ENCODE measurements at places on chromosomes 5 and 9. TPM values are rescaled to one million over a fixed set of nuclear protein-coding genes. Genes with fewer than 3 reads are reported as not detected.

DNA sequence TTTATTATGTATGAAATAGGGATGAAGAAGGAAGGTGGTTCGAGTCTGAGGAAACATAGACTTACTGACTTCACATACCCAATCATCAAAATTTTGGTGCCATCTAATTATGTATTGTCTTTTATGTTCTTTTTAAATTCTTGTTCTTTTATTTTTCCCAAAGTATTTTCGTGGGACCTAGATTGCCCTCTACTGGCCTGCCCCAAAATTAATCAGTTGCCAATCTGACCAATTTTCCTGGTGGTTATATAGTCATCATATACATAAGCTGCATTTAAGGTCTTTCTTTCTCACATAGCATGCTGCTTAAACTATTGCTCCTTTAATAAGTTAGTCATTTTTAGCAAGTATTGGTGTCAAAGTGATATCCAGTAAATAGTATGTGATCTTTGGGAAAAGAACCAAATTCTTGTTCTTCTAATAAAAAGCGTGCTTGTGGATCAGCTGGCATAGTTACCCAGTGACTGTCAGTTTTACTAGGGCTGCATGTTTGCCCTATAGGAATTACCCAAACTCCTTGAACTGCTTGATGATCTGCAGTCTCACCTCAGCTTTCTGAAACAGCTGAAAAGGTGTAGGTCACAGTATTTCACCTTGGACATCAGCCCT, 223.5 kb downstream of the SH3GL2 start:
- no peak for DNase-seq
- H3K4me3 ChIP-seq = no peak overlapping the region
- no peak overlapping the region for H3K27ac ChIP-seq
- no peaks in the 10 kb centered on the region for H3K36me3 ChIP-seq
- H3K27me3 ChIP-seq = no peaks in the 10 kb centered on the region

DNA sequence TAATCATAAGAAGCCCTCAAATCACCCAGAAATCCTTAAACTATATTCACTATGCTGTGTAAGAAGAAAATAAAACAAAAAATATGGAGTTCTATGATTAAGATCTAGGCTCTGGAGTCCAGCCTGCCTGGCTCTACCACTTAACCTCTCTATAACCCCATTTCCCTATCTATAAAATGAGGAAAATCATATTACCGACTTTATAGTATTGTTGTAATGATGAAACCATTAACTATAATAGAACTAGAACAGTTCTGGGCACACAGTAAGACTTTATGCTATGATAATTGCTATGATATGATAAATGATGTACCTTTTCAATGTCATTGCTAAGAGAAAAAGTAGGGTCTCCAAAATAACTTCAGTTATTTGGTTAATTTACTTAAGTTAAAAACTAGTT, 40.3 kb downstream of the MPDZ start:
- no peaks in the 10 kb centered on the region for H3K4me1 ChIP-seq
- no peaks in the 10 kb centered on the region for H3K27me3 ChIP-seq
- no peak overlapping the region for H3K4me3 ChIP-seq
- H3K27ac ChIP-seq = no peak overlapping the region

GRCh38 chr9:112012026-112012902, 115.7 kb downstream of the UGCG start:
- no peaks in the 10 kb centered on the region for H3K36me3 ChIP-seq
- no peak overlapping the region for H3K27ac ChIP-seq
- H3K4me3 ChIP-seq = no peak overlapping the region
- no peaks in the 10 kb centered on the region for H3K4me1 ChIP-seq

DNA sequence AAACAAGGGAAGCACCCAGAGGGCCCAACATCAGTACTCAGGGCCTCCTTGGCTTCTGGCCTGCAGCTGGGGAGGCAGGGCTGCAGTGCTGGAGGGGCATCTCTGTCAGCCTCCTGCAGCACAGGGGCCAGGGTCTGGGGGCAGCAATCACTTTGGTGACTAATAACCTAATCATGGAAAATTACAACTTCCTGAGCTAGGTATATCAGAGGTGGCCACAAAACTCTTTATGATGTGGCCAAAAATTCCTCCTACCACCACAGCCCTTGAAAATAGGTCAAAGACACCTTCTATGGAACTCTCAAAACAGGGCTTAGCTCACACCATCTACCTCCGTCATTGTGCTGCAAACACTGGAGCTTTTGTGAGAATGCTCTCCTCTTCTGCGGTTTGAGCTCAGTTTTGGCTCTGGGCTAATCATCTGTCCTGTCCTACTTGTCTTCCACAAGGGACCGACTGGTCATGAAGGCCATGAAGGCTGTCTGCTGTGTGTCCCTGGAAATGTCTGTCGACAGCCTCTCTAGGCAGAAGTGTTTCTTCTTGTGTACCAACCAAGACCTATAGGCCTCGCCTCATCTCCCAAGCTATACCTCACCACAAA, 28.6 kb downstream of the CSF2 start:
- H3K27ac ChIP-seq = no peak overlapping the region
- no peaks in the 10 kb centered on the region for H3K36me3 ChIP-seq
- no peaks in the 10 kb centered on the region for H3K4me1 ChIP-seq
- no peaks in the 10 kb centered on the region for H3K27me3 ChIP-seq

DNA sequence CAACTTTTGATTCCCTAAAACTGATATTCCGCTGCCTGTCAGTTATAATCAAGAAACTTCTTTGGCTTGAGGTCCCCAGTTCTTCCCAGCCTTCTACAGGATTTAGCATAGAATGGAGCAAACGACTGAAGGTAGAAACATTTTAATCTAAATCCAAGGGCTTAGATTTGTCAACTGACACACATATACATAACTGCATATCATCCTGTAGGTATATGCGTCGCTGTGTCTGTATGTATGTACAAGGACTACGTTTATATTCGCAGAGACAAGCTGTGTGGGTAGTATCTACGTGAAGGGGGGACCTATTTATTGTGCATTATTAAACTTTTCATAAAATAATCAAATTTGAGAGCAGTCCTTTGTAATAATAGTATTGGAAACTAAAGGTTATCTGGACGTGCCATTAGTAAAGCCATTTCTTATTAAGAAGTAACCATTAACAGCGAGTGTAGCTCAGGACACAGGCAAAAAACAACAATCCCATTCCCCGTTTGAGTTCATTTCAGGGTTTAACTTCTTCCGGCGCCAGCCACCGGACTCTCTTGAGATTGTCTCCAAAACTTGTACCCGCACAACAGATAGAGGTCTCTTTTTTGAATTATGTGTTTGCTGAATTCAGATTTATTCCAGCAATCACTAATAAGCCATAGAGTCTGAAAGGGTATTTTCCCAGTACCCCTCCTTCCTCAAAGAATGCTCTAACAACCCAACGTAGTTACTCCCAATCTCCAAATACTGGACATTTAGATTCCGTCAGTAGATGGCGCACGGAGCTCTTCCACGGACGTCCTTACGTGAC, 2.1 kb upstream of the MLLT3 start:
- peaks cover 31% of the 10 kb centered on the region for H3K27me3 ChIP-seq
- H3K4me1 ChIP-seq = peaks cover 3% of the 10 kb centered on the region
- H3K36me3 ChIP-seq = no peaks in the 10 kb centered on the region

Gene TPPP
- total RNA-seq = 0.48 TPM

Gene GNE
- 6.3 TPM for total RNA-seq

Gene SKP2
- 103 TPM for total RNA-seq

Gene SVEP1
- 0.24 TPM for total RNA-seq

Gene SPINK13
- not detected for total RNA-seq

Gene CTNND2
- total RNA-seq = 7.0 TPM

Data from H9 (cell line).